ENCODE measurements at places on chromosomes 7 and 10.

- DNase-seq = peak; percentile 61
These were observed 12.6 kb upstream of the CDH23 start for GRCh38 chr10:71383972-71384687.

- peak; percentile 42 for DNase-seq
These were observed 7.9 kb downstream of the ESYT2 start for GRCh38 chr7:158821171-158822031.

DNA sequence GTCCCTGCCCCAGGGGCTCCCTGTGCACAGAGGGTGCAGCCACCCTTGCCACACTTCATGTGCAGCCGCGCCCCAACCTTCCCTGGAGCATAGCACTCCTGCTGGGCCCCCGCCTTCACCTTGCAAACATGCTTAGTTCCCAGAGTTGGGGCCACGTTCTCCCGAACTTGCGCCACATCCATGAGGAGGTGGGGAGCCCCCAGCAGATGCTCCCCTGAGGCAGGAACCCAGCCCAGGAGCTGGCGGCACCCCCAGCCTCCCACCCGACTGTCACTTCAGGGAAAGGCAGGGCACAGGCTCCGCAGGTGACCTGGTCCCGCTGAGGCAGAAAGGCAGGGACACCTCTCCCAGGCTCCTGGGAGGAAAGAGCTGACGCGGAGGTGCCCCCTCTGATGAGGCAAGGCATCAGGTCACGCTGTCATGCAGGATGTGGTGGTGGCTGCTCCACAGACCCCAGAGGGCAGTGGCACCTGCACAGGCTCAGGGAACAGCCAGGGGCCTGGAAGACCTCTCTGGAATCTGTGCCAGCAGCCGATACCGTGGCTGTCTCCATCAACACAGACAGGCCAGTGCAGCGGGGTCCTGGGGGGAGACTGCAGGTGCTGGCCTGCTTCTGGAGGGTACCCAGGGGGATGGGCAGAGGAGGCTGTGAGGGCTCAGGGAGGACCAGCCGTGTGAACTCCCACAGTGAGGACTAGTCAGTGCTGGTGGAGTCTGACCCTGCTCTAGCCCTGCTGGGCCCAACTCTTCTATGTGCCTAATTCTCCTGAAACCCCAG lies 221.3 kb downstream of the MAD1L1 start:
- DNase-seq = no peak

DNA sequence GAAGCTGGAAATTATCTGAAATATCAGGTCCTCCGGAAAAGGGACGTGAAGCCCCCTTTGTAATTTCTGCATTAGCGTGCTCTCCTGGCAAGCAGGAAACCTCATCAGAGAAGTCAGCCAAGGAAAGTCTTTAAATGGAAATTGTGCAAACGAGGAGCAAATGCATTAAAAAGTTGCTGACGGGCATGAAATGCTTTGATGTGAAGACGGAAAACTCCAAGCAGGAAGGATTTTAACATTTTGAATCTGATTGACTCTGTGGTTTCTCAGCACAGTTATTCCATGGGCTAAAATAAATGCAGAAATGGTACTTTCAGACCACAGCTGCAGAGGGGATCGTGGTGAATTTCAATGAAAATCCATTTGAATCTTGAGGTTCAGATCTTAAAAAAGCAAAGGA lies 167.8 kb downstream of the AHR start:
- DNase-seq = no peak

GRCh38 chr10:96910488-96911395 lies 78.6 kb downstream of the LCOR start:
- peak; percentile 53 for DNase-seq
